ENCODE measurements at places on chromosomes 1 and 21.

DNA sequence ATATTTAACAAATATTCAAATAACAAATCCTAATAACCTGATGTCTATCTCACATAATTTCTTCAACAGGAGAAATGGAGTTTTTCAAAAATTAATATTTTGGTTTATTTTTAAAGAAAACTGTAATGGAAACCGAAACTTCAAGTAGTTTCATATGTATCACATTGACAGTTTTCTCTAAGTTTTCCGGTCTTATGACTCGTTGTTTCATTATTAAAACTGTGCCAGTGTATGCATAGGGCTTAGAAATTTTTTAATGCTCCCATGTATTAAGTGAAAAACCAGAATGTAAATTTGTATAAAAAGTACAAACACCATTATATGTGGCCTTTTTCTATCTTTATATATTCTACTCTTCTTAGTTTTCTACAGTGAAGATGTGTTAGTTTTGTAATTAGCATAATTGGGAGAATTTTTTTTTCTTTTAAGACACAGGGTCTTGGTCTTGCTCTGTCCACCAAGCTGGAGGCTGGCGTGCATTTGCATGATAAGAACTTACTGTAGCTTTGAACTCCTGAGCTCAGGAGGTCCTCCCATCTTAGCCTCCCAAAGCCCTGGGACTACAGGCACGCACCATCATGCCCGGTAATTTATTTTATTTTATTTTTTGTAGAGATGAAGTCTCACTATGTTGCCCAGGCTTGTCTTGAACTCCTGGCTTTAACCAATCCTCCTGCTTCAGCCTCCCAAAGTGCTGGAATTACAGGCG is 43.9 kb upstream of the SAMSN1 start:
- DNase-seq = no peak

- no peak for DNase-seq
These were observed 30.2 kb downstream of the FAM177B start for GRCh38 chr1:222767152-222767571.

- DNase-seq = no peak
These were observed 24.6 kb downstream of the PLEKHA6 start for GRCh38 chr1:204335085-204335484.

DNA sequence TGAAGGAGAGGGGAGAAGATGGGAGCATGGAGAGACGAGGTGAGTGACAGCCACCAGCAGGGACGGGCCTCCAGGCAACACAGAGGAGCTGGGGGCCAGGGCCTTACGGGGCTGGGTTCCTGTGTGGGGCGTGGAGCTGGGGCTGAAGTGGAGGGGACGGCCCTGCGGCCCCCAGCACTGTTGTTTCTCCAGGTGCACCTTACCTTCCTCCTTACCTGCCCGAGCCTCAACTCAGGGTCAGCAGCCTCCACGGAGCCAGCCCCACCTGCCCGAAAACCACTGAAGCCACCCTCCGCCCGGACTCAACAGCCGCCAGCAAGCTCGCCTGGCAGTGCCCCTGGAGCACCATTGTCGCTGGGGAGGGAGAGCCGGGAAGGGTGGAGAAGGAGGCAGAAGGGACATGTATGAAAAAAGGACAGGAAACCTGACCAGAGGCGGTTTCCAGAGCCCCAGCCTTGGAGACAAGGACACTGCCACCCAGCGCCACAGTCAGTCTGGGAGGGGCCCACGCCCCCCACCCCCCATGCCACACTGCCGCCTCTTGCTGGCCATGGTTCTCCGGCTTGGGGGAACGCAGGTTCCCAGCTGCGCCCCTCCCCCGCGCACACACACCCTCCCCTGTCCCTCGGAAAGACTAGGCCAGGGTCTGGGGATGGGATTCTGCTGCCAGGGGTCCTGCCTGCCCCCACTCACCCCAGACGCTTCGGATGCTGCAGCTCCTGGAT is 10.6 kb downstream of the PLA2G2F start:
- no peak for DNase-seq

DNA sequence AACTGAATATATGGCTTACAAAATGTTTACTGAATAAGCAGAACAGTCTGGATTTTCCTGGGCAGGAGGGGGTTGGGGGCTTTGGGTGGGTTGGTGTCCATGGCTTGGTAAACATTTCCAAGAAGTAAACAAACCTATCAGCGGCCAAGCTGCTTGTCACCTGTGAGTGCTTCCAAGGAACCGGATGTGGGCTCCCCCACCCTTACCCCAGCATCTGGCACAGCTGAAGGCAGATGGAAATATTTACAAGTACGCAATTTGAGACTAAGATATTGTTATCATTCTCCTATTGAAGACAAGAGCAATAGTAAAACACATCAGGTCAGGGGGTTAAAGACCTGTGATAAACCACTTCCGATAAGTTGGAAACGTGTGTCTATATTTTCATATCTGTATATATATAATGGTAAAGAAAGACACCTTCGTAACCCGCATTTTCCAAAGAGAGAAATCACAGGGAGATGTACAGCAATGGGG is at the start of gene CLCA1:
Gene CLCA1, plus strand, starts transcription at position 427 of the 477 bp plus-strand sequence. Its CDS starts 45 bp downstream, at position 472.
- DNase-seq = no peak

DNA sequence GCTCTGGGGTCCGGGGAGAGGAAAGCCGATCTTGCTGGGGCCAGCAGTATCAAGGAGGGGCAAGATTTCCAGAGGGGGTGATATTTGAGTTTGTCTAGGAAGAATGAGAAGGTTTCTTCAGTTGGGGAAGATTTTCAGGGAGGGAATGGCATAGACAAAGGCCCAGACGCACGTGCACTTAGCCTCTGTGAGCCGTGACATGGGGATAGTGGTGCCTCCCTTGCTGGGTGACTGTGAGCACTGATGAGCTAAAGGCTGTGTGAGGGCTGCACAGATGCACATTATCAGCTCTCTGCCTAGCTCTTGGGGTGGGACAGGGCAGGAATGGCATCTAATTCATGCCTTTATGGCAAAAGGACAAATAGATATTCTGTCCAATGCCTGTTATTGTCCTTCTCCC is 1.8 kb downstream of the CDCP2 start:
- no peak for DNase-seq
